Testis (tissue), 5 donors: ENCODE measurements at places on chromosomes 7 and 10.

DNA sequence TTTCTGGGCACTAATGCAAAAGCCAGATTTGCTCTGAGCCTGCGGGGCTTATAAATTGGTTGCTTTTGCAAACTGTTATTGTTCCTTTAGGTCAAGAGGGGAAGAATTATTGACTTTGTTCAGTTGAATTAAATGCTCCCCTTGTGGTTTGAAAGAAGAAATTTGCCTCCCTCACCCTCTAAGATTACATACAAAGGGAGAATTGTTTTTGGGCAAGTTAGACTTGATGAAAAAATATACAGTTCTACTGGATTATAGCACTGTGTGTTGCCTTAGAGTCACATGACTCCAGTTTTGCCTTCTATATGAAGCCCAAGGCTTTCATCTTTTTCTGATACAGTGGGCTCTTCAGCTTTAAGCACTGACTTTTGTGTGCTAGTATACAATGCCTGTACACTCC, 1265.8 kb upstream of the LRRTM3 start:
- H3K4me1 ChIP-seq = no peaks in the 10 kb centered on the region
- H3K27ac ChIP-seq = no peak overlapping the region
- H3K4me3 ChIP-seq = no peak overlapping the region
- H3K36me3 ChIP-seq = no peaks in the 10 kb centered on the region

DNA sequence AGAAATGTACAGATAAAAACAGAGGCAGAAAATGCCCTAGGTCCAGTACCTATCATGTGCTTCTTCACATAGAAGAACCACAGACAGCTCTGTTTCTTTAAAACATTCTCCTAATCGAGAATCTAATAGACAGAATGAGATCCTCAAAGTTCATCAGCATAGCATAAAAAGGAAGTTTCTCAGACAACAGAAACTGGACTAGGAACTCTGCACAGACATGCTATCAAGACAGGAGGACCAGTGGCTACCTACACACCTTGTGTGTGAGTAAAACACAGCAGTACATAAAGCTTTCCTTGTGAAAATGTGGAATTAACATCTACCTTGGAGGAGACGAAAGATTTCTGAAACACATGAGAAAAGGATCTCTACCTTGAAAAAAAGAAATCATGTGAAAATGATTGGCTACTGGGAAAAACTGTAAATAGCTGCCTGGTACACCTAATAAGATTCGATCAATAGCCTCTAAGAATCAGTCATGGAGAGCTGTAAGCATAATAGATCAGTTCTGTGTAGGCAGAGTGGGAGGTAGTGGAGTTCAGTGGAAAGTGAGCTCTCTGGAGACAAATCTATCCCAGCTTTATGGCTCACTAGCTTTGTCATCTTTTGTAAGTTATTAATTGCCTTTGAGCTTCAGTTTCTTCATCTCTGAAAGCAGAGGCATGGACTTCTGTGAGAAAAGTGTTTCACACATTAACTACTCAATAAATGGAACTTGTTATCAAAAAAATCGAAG, 26.7 kb downstream of the ELAPOR2 start:
- no peak for DNase-seq
- H3K27me3 ChIP-seq = no peaks in the 10 kb centered on the region
- H3K4me3 ChIP-seq = no peak overlapping the region
- H3K27ac ChIP-seq = no peak overlapping the region
- no peaks in the 10 kb centered on the region for H3K36me3 ChIP-seq
- H3K4me1 ChIP-seq = no peaks in the 10 kb centered on the region

GRCh38 chr10:33026422-33026821, 68.4 kb upstream of the ITGB1 start:
- H3K27ac ChIP-seq = no peak overlapping the region
- no peaks in the 10 kb centered on the region for H3K4me1 ChIP-seq

- H3K27ac ChIP-seq = no peak overlapping the region
- no peaks in the 10 kb centered on the region for H3K27me3 ChIP-seq
- no peak for DNase-seq
- H3K4me1 ChIP-seq = no peaks in the 10 kb centered on the region
- H3K4me3 ChIP-seq = no peak overlapping the region
These were observed 719.8 kb downstream of the INHBA start for GRCh38 chr7:40983111-40983510.

- H3K4me3 ChIP-seq = no peak overlapping the region
- no peaks in the 10 kb centered on the region for H3K27me3 ChIP-seq
- H3K36me3 ChIP-seq = no peaks in the 10 kb centered on the region
- DNase-seq = no peak
These were observed 84.8 kb upstream of the GSDME start for GRCh38 chr7:24842029-24842428.

- peaks cover 17% of the 10 kb centered on the region for H3K4me1 ChIP-seq
- peak within 1 kb of the TSS; percentile 97 for H3K27ac ChIP-seq
- peak within 1 kb of the TSS; percentile 78 for H3K4me3 ChIP-seq
- no peaks in the 10 kb centered on the region for H3K36me3 ChIP-seq
- DNase-seq = peak; percentile 100
- H3K27me3 ChIP-seq = no peaks in the 10 kb centered on the region
These were observed at the start of gene SHOC2 for GRCh38 chr10:110919349-110919931. SHOC2 (plus strand) TSS chr10:110919604; CDS start chr10:110964359, 44,755 bp downstream.

DNA sequence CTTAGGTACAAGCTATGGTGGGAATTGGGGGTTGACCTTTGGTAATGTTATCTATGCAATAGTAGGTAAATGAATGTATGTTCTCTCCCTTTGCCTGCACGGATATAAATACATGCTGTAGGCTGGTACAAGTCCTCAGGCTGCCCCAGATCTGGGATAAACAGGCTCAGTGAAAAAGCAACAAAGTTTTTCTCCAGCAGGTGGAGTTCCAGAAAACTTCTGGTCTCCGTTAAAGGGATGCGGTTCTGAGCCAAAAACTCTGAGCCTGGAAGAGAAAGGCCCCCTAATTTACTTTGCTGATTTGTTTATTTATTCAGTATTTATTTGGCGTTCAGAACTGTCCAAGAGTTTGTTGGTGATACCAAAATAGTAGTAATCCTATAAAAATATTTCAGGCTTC, 204.7 kb downstream of the ADRA2A start:
- no peak overlapping the region for H3K27ac ChIP-seq
- H3K27me3 ChIP-seq = no peaks in the 10 kb centered on the region
- no peaks in the 10 kb centered on the region for H3K4me1 ChIP-seq
- no peak overlapping the region for H3K4me3 ChIP-seq
- H3K36me3 ChIP-seq = no peaks in the 10 kb centered on the region
